ENCODE measurements at places on chromosomes 4 and X.
A peak's percentile ranks its signal among the peaks of the same experiment; 100 is the strongest.

DNA sequence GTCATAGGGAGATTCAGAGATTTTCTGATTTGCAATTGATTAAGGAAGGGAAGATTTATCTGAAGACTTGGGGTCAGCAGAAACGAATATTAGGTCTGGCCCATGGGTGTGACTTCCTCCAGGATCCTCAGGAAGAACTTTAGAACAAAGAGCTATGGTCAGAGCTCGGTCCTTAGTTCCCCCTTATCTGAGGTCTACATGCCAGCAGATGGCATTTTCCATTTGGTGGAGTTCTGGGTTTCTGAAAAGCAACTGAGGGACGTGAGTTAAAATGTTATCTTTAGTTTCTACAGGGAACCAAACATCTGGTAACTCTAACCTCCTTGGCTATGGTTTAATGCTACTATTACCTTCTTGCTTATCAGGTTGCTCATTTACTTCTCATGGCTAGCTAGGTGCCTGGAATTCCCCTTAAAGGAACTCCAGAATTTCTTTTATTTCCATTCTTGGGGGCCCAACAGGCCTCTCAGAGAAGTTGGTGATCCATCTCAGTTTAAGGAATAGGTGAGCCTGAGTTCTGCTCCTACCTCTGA lies 40.7 kb downstream of the KLF3 start:
- DNase-seq, result no peak

DNA sequence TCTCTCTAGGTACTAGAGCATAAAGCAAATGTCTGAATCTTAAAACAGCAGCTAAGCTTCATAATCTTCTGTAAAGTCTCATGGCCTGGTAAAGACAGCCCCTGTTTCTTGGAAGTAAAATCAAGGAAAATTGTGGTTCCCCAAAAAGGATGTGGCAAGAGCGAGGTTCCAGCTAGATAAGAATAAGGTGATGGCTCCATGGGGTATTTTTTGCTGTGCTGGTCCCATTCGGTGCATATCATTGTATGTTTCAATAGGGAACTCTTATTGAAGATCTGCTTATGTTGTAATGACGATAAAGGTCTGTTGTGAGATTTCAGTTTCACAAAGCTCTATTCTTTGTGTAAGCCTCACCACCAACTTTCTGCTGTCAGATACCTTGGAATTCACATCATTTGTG lies 316.9 kb upstream of the NOCT start:
- DNase-seq, result no peak

DNA sequence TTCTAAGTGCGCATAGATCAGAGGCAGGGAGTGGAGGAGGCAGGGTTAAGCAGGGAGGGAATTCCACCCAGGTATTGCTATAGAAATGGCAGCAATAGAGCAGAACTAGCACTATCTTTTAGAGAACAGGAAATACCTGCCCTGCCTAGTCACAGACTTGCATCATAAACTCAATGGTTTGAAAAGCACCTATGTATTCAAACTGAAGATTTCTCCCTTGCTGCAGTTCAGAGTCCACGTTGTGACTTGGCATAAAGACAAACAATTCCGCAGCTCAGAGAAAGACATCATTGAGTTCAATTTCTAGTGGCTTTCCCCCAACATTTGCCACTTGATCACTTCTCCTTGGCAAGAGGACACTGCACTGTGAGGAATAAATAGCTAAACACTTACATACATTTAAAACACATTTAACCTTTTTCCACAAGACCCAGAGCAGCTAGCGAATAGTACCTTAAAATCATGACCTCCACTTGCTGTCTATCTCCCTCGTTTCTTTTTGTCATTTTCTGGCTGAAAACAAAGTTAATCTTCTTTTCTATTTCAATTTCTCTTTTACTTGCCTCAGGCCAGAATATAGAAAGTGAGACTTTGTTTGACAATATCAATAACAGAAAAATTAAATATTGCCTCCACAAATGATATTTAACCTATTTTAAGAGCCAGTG lies 42.4 kb downstream of the SLC7A11 start:
- no peak for DNase-seq

GRCh38 chr4:3705236-3705987 lies 60.8 kb upstream of the ADRA2C start:
- DNase-seq, result no peak

DNA sequence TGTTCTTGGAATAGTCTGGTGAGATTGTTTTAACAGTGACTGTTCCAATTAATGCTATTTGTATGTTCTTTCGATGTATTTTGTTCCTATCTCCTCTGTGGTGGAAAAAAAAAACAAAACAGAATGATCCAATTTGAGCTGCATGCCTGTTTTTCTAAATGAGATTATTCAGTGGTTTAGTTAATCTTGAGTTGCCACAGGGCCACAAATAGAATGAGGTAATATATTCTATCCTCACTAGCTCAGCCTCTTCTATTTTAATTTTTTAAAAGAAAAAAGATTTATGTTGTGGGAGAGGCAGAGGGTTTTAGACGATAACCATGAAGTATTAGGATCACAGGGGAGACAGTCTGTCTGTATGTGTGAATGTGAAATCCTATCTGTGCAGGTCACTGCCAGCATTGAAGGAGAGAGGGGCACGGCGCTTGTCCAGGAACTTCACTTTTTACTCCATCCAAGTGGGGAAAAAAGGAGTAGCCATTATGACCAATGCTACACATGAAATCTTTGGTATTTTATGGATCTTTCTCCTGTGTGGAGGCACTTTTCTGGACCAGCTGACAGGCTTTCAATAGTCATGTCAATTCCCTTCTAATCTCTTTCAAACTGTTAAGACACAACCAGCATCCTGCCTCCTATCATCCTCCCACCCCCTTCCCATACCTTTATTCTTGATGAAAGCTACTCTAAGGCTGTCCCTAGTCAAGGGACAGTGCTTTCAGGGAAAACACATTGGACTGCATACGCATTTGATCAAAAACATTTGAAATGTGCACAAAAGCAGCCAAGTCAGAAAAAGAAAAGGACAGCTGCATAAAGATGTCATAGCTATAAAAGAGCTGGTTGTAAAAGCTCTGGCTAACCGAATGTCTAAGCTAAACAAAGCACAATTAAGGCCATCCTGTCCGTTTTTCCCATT lies 1063.8 kb upstream of the INTU start:
- DNase-seq, result no peak

GRCh38 chr4:153472122-153473037 lies 6.2 kb downstream of the TMEM131L start:
- DNase-seq, result no peak

- DNase-seq, result no peak
These were observed 64.5 kb downstream of the ANXA3 start for GRCh38 chr4:78616046-78616498.

DNA sequence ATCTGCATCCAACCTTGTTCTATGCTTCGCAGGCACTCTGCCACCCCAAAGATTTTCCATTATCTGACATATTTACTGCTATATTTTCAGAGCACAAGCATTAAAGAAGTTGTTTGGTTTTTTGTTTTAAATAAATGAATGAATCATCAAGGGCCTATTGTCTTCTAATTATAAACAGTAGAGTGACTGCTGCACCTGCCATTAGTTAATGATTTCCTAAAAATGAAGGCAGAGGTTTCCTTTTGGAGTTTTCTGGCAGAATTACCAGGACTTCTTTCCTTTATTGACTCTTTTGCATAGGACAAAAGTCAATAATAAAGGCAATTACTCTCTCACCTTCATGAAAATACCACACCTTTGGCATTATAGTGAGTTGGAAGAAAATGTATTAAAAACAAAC lies 238.1 kb downstream of the INPP4B start:
- no peak for DNase-seq

DNA sequence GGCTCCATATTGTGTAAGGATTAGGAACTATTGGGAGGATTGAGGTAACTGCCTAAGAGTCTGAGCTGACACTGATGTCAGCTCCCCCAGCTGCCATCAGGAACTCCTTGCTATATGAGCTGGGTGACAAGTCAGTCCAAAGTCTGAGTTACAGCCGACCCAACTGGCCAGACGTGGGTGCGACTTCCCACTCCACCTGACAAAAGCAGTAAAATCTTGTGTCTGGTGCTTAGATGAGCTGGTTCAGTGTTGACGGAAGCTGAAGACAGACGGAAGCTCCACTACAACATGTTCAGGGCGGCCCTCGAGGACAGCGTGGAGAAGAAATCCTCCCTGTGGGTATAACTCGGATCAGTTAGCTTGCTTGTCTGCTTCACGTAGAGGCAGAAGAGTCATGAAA lies 22.8 kb upstream of the NAT8L start:
- DNase-seq, result no peak

DNA sequence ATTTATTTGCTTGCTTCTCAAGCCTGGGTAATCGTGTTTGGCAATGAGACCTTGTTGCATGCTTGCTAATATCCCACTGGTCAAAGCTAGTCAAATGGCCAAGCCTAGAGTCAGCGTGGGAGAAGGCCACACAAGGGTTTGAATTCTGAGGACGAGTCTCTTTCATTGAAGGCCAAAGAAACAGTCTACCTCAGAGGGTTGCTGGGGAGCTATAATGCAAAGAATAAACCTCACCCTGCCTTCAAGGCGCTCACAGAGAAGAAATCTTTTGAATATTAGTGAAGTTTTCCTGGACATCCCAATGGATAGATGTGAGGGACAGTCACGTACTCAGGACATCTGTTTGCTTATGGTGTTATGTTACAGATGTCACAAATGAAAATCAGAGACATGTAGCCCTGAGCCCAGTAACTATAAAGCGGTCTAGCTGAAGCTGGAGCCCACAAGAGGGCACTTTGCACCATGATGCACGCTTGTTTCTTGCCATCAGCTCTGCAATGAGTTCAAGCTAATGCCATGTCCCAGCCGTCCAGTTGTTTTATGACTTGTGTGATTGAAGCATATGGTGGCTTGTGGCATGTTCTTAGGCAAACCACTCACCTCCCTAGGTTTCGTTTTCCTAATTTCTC lies 1.1 kb upstream of the TLR3 start:
- DNase-seq, result peak; percentile 1

- no peak for DNase-seq
These were observed 131.2 kb downstream of the SCFD2 start for GRCh38 chr4:53234669-53235068.

DNA sequence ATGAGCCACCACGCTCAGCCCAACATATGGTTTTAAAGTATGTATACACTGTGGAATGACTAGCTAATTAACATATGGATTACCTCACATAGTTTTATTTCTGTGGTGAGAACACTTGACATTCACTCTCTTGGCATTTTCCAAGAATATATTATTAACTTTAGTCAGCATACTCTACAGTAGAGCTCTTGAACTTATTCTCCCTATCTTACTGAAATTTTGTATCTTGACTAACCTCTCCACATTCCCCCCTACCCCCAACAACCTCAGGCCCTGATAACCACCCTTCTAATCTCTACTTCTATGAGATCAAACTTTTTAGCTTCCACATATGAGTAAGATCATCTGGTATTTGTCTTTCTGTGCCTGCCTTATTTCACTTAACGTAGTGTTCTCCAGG lies 38.6 kb upstream of the AGA start:
- DNase-seq, result no peak

- no peak for DNase-seq
These were observed 65.4 kb upstream of the TRPC3 start for GRCh38 chr4:122017296-122017695.

- DNase-seq, result no peak
These were observed 33.8 kb downstream of the F8 start for GRCh38 chrX:154988719-154989118.

DNA sequence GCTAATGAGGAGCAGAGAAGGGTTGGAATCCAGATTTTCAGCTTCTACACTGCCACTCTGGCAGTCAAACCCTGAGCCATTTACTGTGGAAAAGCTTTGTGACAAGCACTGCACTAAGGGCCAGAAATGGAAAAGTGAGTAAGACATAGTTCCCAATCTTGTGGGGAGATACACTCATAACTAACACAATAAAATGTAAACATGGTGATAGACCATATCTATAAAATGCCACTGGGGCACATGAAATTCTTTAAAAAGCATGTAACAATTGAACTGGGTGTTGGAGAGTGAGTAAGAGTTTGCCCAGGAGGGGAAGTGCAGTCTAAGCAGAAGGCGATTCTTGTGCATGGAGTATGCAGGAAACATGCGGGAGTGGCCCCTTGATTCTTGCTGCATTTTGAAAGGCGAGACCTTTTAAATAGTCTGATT lies 32.0 kb upstream of the ANXA5 start:
- DNase-seq, result no peak

- DNase-seq, result no peak
These were observed 28.5 kb upstream of the FGF2 start for GRCh38 chr4:122798101-122798500.

DNA sequence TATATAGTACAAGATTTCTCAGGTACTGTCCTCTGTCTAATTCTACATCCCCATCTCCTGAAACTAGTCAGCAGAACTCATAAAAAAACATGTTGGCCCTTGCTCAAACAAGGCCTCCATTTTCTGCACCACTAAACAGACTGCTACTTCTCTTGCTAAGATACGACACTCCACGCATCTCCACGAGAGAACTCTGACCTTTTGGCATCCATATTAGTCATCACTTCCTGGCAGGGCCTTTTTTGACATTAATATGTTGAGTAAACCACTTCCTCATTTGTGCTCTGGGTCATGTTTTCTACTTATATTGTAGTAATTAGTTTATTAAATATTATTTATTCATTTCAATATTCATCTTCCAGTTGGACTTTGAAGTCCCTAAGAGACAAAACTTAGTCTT lies 65.6 kb downstream of the DCAF8L1 start:
- no peak for DNase-seq

GRCh38 chr4:168480931-168481611 lies 779 bp upstream of the DDX60L start:
- no peak for DNase-seq

DNA sequence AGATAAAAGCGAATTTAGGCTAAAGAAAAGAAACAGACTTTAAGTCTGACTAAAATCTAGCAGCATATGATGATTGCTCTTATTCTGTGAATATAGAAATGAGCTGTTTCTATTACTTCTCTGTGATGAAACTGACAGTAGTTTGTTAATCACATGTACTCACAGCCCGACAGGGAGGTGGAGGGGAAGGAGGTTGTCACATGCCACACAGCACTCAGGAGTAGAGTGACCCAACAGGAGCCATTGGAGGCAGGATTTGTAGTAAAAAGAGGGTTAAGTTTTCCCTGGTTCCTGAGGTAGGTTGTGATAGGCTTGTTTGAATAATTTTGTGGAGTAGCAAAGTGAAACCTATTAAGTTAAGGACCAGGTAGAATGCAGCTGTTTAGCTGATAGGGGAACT lies 495.9 kb downstream of the CENPC start:
- DNase-seq, result no peak

DNA sequence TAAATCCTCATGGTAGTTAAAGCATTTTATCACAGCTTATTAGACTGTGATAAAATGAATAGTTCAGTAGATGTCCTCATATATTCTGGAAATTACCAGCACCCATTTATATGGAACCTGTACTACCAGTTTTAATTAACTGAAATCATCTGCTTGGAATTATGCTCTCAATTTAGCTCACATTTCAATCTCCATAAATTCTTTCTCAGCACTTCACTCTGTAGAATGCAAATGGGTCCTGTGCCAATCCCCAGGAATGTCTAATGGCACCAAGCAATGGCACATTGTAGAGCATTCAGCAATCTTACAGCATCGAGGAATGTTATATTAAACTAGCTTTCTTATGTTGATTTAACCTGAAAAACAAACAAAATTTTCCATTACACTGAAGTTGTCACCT lies 355.1 kb downstream of the PDHA2 start:
- DNase-seq, result no peak
